ENCODE measurements at places on chromosomes 11 and 22. TPM values are rescaled to one million over a fixed set of nuclear protein-coding genes. Genes with fewer than 3 reads are reported as not detected.
A peak's percentile ranks its signal among the peaks of the same experiment; 100 is the strongest.

DNA sequence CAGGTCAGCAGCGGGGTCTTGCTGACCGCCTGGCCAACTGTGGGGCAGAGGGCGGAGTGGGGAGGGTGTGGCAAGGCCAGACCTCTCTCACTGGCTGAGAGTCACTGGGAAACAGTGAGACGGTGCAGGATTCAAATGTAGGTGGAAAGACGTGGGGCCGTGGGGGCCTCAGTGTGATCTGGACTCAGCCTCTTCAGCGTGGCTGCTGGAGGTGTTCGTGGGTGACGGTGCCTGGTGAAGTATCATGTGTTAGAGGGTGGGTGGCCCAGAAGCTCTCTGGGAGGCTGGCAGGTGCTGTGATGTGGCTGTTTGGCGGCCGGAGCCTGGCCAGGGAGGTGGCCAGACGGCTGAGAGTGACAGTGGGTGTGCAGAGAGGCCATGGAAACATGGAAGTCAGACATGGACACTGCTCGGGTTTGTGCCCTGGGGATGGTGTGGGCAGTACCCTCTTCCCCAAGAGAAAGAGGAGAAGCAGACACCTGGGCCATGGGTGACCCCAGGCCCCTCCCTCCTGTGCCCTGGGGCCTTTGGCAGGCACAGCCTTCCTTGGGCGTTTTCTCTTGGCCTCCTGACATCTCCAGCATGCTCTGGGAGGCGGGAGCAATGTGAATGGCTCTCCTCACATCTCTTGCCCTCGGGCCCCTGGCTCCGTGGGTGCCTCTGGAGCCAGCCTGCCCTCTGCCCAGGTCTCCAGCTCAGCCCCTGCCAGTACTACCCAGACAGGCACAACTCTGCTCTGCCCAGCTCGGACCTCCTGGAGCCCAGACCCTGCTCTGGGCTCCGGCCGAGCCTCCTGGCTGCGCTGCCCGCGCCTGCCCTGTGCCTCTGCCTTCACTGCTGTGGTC is 10.1 kb upstream of the ACR start:
- peaks cover 2% of the 10 kb centered on the region for H3K36me3 ChIP-seq
- H3K27me3 ChIP-seq = peaks cover 33% of the 10 kb centered on the region
- DNase-seq = no peak
- H3K4me3 ChIP-seq = no peak overlapping the region

NECTIN1 gene
- polyA plus RNA-seq = 43.2 TPM

DERL3 gene
- polyA plus RNA-seq = 27.8 TPM

DLG2 gene
- 2.2 TPM for polyA plus RNA-seq

DNA sequence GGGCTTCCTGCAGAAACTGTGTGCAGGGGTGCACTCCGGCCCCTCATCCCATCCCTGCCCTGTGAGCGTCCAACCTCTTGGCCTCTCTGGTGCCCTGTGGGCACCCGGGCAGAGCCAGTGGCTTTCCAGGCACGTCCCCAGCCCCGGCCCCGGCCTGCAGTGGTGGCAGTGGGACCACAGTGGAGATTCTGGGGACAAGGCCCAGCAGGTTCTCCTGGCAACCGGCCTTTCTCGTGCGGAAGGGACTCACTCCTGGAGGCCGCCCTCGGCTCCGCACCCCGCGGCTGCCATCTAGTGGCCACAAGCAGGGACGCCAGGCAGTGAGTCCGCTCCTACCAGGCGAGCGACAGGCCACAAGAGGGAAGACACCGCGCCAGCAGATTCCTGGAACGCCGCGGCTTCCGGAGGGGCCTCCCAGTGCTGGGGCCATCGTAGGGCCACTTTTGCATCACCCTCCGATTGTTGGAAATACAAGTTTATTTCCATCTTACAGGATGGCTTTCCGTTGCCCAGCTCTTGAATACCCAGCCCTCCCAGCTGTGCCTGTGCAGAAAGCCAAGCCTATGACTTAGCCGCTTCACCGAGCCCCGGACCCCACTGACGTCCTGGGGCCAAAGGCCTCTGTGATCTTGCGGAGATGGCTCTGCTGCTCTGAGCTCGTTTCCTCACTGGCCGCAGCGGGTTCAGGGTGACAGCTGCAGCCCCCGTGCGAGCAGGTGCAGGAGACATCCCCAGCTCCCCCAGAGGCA is 357.3 kb downstream of the CTTN start:
- H3K36me3 ChIP-seq = no peaks in the 10 kb centered on the region
- H3K27me3 ChIP-seq = no peaks in the 10 kb centered on the region
- no peak overlapping the region for H3K27ac ChIP-seq
- H3K4me1 ChIP-seq = no peaks in the 10 kb centered on the region
- peak; percentile 91 for DNase-seq
- H3K4me3 ChIP-seq = no peak overlapping the region

GRCh38 chr11:116424615-116425261 is 348.0 kb downstream of the BUD13 start:
- no peak overlapping the region for H3K27ac ChIP-seq
- H3K27me3 ChIP-seq = no peaks in the 10 kb centered on the region
- H3K4me3 ChIP-seq = no peak overlapping the region
- H3K36me3 ChIP-seq = no peaks in the 10 kb centered on the region

ZP1 gene
- 0.16 TPM for polyA plus RNA-seq

DNA sequence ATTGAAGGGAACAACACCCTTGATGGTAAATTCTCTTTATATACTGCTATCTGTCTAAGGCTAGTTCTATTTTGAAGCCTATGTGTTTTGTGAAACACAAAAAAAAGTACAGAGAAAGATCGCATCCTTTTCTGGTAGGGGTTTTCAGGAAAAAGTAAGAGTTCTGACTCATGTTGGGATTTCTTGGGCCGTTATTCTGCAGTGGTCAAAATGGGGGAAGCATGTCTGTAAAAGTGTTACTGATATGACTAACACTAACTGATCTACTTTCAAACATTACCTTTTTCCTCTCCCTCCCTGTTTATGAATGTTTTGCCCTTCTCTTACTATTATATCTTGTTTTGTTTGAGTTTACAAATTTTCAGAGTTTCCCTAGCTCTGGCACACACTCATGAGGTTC is 53.9 kb downstream of the CTNND1 start:
- no peak overlapping the region for H3K27ac ChIP-seq
- H3K4me1 ChIP-seq = no peaks in the 10 kb centered on the region
- H3K36me3 ChIP-seq = peaks cover 19% of the 10 kb centered on the region
- H3K27me3 ChIP-seq = no peaks in the 10 kb centered on the region

DNA sequence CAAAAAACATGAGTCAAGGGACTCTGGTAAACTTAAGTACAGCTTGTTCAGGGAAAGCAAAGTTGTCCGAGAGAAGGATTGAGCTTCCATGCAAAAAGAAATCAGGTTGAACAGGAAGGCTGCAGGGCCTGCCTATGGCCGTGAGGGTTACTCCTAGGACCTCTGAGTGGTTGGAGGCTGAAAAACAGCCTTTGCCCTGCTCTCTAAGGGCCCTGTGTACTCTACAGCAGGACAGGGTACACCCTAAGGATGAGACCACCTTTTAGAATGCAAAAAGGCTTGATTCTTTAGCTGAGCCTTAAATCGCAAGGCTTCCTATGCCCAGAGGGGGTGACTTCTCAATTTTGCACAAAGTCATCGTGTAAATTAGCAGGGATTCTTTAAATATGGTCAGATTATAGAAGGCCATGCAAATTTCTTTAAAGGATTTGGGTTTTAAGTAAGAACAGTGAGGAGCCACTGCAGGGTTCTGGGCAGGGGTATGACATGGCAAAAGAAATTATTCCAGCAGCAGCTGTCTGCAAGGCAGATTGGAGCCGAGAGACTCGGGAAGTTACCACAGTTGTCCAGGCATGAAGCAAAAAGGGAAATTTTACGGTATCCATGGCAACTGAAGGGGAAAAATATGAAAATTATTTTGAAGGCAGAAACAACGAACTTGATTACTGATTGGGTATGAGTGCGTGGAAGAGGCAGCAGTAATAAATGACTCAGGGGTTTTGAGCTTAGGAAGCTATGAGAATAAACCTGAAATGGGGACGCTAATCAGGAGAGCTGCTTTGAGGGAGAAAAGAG is 91.8 kb downstream of the FAM76B start:
- no peaks in the 10 kb centered on the region for H3K27me3 ChIP-seq
- DNase-seq = no peak
- H3K36me3 ChIP-seq = no peaks in the 10 kb centered on the region
- no peaks in the 10 kb centered on the region for H3K4me1 ChIP-seq

DNA sequence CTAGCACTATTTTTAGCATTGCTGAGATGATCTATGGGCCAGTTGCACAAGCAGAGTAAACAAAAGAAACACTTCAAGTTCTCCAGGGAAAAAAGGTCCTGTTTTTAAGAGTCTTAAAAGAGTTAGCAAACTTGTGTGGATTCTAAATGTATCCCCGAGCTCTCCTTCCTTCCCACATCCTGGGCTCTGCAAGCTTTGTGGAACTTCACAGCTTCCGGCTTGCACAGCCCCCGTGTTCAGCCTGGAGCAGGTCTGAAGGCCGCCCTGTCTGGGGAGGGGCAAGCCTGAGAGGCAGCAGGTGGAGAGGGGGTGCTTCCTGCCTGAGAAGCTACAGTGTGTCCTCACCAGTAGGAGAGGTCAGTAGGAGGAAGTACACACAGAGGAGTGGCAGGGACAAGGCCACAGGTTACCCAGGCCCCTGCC is 35.1 kb upstream of the SUSD2 start:
- no peaks in the 10 kb centered on the region for H3K27me3 ChIP-seq
- no peaks in the 10 kb centered on the region for H3K36me3 ChIP-seq
- no peak overlapping the region for H3K27ac ChIP-seq
- H3K4me1 ChIP-seq = peaks cover 13% of the 10 kb centered on the region

GRCh38 chr22:41883400-41883799 is 31.5 kb downstream of the SHISA8 start:
- H3K4me3 ChIP-seq = no peak overlapping the region
- H3K27ac ChIP-seq = no peak overlapping the region
- peaks cover 48% of the 10 kb centered on the region for H3K36me3 ChIP-seq
- DNase-seq = no peak

DNA sequence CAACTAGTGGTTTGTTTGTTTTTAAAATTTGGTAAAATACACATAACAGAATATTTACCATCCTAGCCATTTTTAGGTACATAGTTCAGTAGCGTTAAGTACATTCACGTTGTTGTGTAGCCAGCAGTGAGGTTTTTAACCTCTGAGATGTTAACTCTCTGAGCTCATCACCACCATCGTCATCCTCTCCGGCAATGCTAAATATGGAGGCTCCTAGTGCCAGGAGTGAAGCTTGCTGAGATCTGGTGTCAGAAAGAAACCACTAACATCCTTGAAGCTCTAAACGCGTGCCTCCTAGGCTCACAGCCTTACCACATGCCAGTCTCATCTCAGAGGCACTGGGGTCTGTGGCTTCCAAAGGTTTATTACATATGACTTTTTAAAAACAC is 330.2 kb upstream of the B3GAT1 start:
- DNase-seq = no peak
- H3K27ac ChIP-seq = no peak overlapping the region
- no peaks in the 10 kb centered on the region for H3K27me3 ChIP-seq
- H3K36me3 ChIP-seq = no peaks in the 10 kb centered on the region
- no peak overlapping the region for H3K4me3 ChIP-seq

PAX6 gene
- polyA plus RNA-seq = 0.65 TPM

TRIM49D2 gene
- polyA plus RNA-seq = not detected

DNA sequence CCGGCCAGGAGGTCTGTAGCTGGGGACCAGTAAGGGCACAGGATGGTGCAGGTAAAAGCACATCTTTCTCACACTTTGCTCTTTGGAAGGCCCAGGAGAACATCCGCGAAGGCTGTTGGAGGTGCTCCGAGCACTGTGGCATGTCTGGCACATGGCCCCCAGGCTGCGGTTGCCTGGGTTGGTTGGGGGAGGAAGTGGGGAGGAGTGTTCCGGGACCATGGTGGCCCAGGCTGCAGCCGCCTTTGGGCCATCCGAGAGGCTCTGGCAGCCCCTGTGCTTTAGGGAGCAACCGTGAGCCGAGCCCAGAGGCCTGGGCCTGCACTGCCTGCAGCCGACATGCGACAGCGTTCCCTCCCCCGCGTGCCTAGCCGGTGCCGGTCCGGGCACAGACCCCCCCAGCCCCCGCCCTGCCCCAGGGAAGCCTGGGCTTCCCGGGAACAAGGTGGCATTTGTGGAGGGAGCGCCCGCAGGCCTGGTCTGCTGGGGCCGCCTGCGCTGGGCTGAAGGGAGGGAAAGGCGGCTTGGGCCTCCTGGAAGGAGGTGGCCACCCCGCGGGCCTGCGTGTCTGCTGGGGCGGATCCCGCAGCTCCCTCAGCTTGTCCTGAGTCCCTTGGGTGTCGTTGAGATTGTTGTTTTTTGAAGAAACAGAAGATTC is 57.9 kb downstream of the GRAMD4 start:
- no peaks in the 10 kb centered on the region for H3K36me3 ChIP-seq
- DNase-seq = no peak
- H3K4me3 ChIP-seq = no peak overlapping the region
- H3K4me1 ChIP-seq = no peaks in the 10 kb centered on the region

- H3K27me3 ChIP-seq = no peaks in the 10 kb centered on the region
- H3K36me3 ChIP-seq = no peaks in the 10 kb centered on the region
- H3K4me1 ChIP-seq = peaks cover 2% of the 10 kb centered on the region
- H3K4me3 ChIP-seq = no peak overlapping the region
- no peak for DNase-seq
Measured at GRCh38 chr11:35304386-35304775, 115.0 kb downstream of the SLC1A2 start.

Data from H1 (cell line).